DMS79 treated with DMSO at 0.1 percent for 48 hours (cell line): ENCODE measurements at places on chromosomes 4 and X.

DNA sequence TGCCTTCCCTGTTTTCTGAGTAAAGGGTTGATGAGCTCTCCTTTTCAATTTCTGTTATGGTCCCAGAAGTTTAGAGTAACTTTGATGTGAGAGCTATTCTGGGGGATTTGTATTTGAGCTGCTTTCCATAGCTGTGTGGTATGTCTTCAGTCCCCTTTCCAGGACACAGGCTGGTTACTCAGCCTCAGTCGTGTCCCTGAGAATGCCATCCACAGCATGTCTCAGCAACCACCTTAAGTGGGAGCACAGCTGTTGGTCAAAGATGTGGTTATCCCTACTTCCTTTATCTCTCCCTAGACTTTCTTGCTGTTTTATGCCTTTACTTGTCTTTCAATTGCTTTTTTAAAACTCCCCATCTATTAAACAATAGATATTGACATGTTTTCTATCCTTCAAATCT is 37.8 kb downstream of the RNF175 start:
- no peak for DNase-seq

GRCh38 chrX:136778916-136779315 is 1.8 kb downstream of the ARHGEF6 start:
- DNase-seq = no peak

- DNase-seq = no peak
Observed at GRCh38 chr4:80484712-80485111, 149.2 kb downstream of the CFAP299 start.

GRCh38 chrX:78314561-78314960 is 12.8 kb downstream of the CYSLTR1 start:
- no peak for DNase-seq

- no peak for DNase-seq
Observed at GRCh38 chr4:2545321-2546013, 9.0 kb downstream of the FAM193A start.

GRCh38 chrX:131783555-131784308 is 239.4 kb upstream of the STK26 start:
- no peak for DNase-seq
